ENCODE measurements at places on chromosomes 2 and 18.

GRCh38 chr2:127176371-127177311 lies 43.5 kb downstream of the CYP27C1 start:
- peak; percentile 19 for DNase-seq

- DNase-seq: peak; percentile 46
These were observed 117.1 kb downstream of the ZFP36L2 start for GRCh38 chr2:43109261-43109743.

DNA sequence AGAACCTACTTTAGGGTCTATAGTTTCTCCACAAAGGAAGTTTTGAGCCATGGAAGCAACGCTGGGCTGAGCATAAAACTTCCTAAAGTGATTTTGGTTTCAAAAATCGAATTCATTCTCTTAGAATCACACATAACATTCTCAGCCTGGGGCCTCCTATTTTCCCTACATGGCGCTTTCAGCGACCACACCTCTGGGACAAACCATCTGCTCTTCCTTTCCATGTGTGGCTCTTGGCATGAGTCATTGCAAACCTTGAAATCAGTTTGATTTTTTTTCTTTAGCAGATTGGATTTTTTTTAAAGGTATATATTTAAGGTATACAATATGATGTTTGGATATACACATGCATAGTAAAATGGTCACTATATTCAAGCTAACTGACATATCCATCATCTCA lies 72.5 kb upstream of the APCDD1 start:
- DNase-seq: no peak

DNA sequence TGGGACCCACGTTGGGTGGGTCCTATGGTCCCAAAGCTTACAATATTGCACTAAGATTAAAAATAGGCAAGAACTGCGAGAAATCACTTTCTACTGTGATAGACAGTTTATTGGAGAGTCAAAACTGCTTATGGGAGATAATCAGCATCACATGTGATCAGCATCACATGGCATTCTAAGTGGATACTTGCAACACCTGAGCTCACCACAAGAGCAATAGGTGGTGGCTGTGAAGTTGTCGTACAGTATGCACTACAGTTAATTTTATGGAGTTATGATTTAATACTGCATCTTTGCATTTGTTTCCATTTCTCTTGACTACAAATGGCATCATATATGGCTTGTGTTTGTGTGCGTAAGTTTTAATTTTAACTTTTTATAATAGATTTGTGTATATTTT lies 11.6 kb downstream of the PNO1 start:
- no peak for DNase-seq

GRCh38 chr2:165698444-165698884 lies 95.6 kb downstream of the GALNT3 start:
- peak; percentile 58 for DNase-seq

DNA sequence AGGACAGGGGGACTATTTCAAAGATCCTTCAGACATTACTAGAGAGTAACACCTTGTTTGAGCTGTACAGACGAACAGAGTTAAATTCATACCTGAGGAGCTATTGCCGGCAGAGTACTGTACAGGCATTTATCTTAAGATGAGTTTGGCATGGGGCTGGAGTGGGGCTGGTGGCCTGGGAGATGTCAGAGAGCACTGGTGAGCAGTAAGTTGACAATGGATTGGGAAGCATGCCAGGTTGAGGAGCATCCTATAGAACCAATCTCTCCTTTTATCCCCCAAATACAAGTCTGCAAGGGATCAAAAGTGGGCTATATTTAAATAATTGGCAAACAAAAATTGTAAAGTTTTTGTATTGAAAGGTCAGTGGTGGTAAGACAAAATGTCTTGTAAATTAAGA lies 58.6 kb downstream of the ADCYAP1 start:
- DNase-seq: no peak

DNA sequence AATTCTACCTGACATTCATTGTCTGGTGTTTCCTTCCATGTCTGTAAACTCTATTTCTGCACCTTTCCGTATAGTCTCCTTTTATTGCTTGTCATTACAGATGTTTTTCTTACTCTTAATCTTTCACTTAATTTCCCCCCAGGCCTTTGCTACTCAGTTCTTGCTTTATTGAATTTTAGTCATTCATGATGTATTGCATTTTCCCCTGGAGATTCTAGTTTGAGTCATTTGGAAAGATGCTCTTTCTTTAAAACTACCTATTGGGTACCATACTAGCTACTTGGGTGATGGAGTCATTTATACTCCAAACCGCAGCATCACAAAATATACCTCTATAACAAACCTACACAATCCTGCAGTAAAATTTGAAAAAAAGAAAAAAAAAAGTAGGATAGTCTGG lies 27.2 kb upstream of the LPIN2 start:
- no peak for DNase-seq

DNA sequence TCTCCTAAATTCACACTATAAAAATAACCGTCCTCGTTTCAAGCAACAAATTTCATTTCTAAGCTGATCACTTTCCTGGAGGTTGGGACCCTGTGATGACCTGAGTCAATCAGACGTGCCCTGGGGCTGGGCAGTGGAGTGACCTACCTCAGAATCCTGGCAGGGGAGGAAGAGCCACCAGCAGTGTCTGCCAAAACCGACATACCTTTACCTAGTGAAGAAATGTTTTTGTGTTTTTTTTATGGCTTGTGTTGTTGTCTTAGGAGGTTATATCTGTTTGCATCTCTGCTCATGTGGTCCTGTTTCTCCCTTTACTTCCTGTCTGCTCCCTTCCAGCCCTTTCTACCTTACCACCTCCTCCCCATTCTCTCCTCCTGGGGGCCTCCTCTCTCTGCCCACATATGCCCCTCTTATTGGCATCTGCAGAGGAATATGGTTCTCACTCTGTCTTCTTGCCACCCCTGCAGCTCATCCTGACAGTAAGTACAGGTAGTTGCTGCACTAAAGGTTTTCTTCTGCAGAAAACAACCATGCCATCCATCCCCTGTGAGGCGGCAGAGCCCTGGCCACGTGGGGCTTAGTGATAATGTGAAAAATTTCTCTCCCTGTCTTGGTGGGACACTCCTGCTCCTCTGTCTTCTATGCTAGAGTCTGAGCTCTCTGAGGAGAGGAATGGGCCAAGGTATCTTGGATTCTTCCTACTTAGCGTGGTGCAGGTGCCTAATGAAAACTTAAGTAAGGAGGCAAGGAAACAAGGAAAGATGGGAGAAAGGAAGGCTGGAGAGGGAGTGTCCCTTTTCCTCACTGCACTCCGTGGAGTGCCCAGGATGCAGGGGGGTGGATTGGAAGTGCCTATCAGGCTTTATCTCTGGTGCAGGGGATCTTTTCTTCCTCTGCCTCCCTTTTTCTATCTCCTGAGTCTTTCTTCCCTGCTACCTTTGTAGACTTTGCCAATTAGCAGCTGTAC lies 15.4 kb downstream of the ACOXL start:
- no peak for DNase-seq

GRCh38 chr2:33011373-33011772 lies 64.6 kb downstream of the LTBP1 start:
- no peak for DNase-seq

DNA sequence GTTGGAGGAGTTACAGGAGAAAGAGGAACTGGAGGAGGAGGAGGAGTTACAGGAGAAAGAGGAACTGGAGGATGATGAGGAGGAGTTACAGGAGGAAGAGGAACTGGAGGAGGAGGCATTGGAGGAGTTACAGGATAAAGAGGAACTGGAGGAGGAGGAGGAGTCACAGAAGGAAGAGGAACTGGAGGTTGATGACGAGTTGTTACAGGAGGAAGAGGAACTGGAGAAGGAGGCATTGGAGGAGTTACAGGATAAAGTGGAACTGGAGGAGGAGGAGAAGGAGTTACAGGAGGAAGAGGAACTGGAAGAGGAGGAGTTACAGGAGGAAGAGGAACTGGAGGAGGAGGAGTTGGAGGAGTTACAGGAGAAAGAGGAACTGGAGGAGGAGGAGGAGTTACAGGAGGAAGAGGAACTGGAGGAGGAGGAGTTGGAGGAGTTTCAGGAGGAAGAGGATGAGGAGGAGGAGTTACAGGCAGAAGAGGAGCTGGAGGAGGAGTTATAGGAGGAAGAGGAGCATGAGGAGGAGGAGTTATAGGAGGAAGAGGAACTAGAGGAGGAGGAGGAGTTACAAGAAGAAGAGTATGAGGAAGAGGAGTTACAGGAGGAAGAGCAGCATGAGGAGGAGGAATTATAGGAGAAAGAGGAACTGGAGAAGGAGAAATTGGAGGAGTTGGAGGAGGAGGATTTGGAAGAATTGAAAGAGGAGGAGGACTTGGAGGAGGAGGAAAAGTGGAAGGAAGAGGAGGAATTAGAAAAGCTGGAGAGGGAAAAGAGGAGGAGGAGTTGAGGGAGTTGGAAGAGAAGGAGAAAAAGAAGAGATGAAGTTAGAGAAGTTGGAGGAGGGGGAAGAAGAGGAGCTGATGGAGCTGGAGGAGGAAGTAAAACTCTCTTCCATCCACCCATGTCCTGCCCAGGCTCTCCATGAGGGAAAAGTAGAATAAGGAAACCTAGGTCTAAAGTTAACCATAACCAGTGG lies 37.2 kb downstream of the CLASP1 start:
- DNase-seq: no peak
